ENCODE measurements at places on chromosomes 4 and X.

DNA sequence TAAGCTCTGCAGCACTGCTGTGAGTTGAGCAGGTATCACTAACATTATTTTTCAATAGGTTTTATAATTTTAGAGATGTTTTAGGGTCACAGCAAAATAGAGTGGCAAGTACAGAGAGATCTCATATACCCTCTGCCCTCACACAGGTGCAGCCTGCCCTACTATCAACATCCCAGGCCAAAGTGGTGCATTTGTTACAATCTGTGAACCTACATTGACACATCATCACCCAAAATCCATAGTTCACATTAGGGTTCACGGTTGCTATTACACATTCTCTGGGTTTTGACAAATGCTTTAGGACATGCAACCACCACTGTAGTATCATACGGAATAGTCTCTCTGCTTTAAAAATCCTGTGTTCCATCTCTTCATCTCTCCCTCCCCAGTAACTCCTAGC lies 173.1 kb downstream of the DHX15 start:
- no peak for DNase-seq

DNA sequence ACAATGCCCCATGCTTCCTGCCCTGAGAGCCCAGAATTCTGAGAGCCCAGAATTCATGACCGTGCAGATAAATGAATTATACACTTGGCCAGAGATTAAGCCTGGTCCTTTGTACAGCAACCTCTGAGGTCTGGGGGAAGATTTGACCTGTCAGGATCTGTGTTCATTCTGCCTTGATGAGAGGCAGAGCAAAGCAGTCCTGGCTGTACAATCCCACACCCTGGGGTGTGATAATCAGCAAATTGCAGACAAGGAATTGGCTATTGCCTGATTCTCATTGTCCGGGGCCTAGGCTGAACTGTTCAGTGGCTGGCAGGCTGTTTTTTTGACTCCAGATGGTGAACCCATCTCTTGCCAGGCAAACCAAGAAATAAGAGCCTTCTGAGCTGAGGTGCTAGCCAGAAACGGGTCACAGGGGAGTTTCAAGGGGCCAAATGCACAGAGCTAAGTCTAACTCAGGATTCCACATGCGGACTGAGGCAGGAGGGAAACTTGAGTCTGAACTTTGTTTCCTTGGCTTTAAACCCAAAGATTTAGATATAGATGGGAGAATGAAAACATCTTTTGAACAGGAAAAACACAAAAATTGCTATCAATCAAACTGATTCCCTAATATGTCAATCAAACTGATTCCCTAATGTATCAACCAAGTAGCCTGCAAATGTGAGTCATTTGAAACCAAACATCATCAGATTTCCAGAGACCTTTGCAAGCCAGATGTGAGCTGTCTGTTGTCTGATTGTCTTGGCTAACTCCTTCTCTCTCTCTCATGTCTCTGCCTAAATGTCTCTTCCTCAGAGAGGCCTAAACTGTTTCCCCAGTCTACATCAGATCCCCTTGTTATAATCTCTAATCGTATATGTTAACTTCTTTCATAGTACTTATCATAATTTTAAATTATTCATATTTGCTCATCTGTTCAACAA lies 159.3 kb downstream of the ATG4A start:
- no peak for DNase-seq

GRCh38 chr4:7763788-7764187 lies 175.9 kb downstream of the AFAP1 start:
- no peak for DNase-seq

GRCh38 chr4:171025776-171026175 lies 787.4 kb upstream of the GALNTL6 start:
- DNase-seq: no peak

- no peak for DNase-seq
These were observed 279.2 kb upstream of the NOCT start for GRCh38 chr4:138736362-138736761.

GRCh38 chr4:184826691-184827270 lies 1.0 kb upstream of the ACSL1 start:
- DNase-seq: no peak

DNA sequence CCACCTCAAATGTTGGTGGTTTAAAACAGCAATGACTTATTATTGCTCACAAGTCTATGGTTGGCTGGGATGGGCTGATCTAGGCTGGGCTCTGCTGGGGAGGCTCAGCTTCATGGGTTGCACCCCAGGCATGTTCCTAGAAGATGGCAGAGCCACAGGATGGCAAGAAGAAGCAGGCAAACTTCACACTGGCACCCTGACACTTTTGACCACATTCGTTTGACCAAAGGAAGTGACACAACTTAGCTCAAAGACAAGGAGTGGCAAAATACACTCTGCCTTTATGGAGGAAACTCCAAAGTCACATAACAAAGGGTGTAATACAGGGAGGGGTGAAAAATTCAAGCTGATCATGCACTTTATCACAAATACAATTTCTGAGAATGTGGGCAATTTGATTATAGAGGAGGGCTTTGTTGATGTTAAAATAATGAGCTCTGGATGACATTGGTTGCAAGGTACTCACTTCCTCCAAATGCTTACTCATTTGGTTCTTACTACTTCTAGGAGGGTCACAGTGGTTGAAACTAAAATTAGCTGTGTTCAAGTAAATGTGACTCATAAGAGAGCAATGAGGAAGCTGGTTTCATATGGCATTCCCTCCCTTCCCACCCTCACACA lies 249.2 kb upstream of the RPS6KA3 start:
- DNase-seq: no peak

DNA sequence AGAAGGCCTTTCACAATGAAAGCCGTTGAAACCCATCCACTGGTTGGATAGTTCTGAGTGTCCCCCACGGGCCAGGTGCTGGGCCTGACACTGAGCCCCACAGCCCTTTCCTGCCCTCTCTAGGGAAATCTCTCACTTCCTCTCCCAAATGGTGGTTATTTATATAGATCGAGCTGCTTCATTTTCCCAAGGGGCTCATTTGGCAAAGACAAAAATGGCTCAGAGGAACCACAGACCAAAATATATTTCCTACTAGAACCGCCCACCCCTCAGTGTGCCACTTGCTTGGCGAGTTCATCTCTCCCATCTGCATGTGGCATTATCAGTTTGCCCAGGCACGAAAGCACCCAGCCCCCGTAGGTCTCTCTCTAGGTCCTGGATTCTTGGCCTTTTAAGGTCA lies 53.3 kb upstream of the STIM2 start:
- DNase-seq: no peak

GRCh38 chr4:163164591-163164990 lies 2.1 kb downstream of the NAF1 start:
- DNase-seq: no peak

DNA sequence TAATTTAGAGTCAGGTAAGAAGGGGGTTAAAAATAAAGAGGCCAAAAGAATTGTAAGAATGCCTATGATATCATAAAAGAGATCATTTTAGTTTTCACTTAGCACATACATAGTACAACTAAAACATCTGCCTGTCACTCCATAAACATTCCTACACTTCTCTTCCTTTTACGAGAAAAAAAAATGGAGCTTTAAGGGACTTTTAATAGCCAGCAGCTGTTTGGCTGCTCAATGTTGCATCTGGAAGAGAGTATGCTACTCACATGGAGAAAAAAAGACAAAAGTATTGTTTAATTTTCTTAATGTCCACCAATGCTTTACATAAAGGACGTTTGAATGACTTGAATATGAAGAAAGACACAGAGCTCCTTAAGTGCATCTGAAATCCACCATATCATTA lies 48.7 kb upstream of the TNIP3 start:
- no peak for DNase-seq

GRCh38 chrX:84796321-84796720 lies 207.4 kb upstream of the APOOL start:
- no peak for DNase-seq

- DNase-seq: no peak
These were observed 133.0 kb downstream of the FAT4 start for GRCh38 chr4:125447551-125448290.

GRCh38 chr4:182697094-182697493 lies 220.1 kb downstream of the DCTD start:
- DNase-seq: no peak

- DNase-seq: no peak
These were observed 637 bp downstream of the MAMLD1 start for GRCh38 chrX:150363561-150364346.

DNA sequence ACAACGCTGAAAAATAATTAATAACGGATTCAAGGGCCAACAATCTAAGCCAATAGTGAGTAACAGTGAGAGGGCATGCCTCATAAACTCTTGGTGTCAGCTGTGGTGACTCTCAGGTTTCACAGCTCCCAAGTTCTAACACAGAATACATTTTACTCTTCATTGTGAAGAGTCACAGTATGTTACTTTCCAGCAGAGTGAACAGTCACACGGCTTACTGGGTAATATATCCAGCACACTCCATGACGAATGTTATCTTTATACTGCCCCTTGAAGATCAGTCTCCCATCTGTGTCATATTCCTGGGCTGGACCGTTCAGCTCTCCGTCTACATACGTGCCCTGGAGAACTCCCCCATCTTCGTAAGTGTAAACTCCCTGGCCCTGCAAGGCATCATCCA lies 23.1 kb downstream of the SETD7 start:
- DNase-seq: no peak

- no peak for DNase-seq
These were observed 18.0 kb downstream of the HDAC8 start for GRCh38 chrX:72554448-72555140.

- DNase-seq: no peak
These were observed 523.3 kb downstream of the SMARCA1 start for GRCh38 chrX:129000018-129000417.
